Stimulated activated naive B cell treated with anti-CD40 and anti-IgM and Interleukin-4, amounts not matched to agents 10 μg/mL and 1 μg/mL and 100 μg/mL, for 72 hours (primary cell): ENCODE measurements at places on chromosomes 16 and 17.

DNA sequence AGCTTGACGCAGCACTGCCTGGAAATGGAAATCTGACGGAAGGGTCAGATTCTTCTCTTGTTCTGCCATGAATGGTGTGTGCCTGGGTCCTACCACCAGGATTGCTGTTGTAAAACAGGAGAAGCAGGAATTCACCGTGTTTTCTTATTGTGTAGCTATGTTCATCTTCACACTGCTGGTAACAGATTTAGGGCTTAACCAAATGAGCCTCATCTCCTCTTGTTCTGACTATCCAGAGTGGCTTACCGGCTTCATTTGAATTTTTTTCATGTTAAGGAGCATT, 97.3 kb upstream of the CHMP6 start:
- DNase-seq: no peak

GRCh38 chr16:22782314-22782713, 31.6 kb upstream of the HS3ST2 start:
- no peak for DNase-seq

GRCh38 chr17:7716901-7717755, at the start of gene DNAH2:
Gene DNAH2 (plus strand): TSS chr17:7717744. CDS start chr17:7719735, 1,991 bp downstream.
- DNase-seq: peak; percentile 56

GRCh38 chr17:62140836-62141235, 75.8 kb upstream of the MED13 start:
- no peak for DNase-seq

GRCh38 chr16:57422026-57422944, 17.7 kb downstream of the CCL17 start:
- no peak for DNase-seq

- no peak for DNase-seq
Observed at GRCh38 chr17:19996502-19996901, 12.7 kb upstream of the SPECC1 start.

DNA sequence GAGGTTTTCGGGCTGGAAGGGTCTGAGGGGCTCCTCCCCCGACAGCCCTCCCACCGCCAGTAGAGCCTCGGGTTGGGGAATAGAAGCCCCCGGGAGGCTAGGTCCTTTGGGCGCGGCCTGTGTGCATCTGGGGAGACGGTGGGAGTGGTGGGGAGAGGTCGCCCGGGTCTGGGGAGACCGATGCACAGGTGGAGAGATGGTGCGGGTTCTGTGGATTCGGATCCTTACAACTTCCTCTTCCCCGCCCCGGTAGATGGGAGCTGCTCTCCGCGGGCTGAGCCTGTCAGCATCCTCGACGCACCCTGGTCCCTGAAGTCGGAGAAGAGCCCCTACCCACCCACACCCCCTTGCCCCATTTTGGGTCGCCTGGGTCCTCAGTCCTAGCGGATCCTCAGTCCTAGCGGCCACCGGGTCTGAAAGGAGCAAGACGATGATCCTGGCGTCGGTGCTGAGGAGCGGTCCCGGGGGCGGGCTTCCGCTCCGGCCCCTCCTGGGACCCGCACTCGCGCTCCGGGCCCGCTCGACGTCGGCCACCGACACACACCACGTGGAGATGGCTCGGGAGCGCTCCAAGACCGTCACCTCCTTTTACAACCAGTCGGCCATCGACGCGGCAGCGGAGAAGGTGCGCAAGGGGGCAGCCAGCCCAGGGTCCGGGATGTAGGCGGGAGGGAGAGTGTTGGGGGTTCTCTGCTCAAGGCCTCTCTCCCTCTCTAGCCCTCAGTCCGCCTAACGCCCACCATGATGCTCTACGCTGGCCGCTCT, 790 bp downstream of the BCKDK start:
- no peak for DNase-seq

DNA sequence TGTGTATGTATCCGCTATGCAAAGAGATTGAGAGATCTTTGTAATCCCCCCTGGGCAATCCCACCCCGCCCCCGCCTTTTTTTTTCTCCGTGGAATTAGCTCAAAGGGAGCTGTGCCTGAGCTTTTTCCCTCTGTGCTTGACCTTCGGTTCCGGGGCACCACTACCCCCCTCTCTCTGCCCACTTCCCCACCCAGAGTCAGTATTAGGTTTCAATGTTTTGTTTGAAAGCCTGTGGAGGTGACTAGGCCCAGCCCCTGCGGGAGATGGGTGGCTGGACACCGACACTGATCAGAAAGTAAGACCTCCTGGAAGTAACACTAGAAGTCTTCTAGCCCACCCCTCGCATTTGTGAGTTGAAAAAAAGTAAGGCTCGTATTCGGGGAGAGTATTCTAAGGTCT, 7.0 kb downstream of the CBLN1 start:
- DNase-seq: no peak

DNA sequence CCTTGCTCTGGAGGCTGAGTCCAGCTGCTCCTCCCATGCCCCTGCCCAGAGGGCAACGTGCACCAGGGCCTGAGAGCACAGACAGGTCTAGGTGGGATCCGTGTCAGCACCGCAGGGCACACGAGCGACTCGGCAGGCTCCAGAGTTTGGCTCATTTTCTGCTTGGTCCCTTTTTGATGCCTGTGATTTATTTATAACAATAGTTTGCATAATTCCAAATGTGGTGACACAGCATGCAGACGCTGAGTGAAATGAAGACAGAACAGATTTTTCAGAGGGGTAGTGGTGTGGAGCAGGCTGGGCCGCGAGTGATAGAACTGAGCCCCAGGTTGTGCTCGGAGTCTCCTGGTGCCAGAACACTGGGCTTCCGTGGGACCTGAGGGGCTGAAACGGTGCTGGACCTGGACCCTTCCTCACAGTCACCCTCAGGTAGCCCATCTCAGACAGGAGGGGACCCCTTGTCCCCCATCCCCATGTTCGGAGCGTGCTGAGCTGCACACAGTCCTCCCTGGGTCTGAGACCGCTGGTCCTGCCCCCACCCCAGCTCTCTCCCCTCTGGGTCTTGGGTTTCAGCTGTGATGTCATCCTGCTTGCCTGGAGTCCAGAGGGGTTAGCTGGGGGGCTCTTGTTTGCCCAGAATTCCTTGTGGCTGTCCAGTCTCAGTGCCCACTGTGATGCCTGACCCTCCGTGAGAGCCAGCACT, 95.9 kb downstream of the METRNL start:
- no peak for DNase-seq

GRCh38 chr16:6947291-6947690, 385.4 kb upstream of the RBFOX1 start:
- DNase-seq: no peak

- no peak for DNase-seq
Observed at GRCh38 chr16:49400611-49401010, 27.0 kb downstream of the C16orf78 start.

DNA sequence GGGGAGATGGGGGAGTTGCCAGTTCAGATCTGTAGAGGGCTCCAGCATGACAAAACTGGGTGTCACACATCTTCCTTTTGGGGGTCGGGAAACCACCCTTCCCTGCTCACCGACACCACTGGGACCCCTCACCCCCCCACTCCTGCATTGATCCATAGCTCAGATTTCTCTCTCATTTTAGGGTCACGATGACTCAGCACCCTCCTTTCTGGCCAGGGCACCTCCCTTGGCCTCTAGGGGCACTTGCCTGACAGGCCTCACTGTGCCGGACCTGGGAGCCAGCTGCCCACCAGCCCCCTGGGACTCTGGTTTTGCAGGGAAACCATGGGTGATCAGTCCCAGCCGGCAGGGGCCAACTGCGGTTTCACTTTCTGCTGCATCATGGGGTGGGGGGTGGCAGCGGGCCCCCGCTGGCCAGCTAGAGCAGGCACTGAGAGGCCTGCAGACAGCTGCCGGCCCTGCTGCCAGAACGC, 239.4 kb downstream of the MRTFB start:
- DNase-seq: peak; percentile 62

GRCh38 chr16:56999409-57000270, 10.3 kb downstream of the NLRC5 start:
- DNase-seq: peak; percentile 23

GRCh38 chr16:25027781-25028180, 12.6 kb upstream of the ARHGAP17 start:
- no peak for DNase-seq

DNA sequence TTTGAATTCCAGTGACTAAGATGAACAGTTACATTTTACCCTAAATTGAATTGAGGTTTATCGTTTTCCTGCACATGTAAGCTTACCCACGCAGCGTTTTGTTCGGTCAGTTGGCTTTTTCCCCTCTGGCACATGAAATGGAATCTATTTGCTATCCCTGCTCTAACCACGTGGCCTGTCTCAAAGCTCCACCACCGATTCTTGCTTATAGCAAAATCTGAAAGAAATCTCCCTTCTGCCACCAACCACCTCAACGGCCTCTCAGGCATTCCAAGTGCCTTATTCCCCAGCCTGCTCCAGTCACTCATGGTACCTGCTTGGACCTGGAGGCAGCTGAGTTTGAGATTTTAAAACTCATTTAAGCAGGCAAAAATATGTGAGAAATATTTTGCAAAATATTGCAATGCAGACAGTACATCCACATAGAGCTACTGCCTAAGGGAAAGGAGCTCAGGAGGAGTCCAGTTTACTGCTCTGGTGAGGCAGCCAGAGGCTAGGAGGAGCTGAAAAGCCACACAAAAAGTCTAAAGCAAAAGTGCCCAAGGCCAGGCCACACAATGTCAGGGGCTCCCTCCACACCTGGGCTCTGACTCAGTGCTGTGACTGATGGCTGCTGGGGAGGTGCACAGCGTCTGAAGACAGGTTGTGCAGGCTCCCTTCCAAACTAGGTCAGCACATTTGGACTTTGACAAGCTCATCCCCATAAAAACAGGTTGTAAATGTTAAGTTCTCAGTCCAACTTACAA, 26.4 kb downstream of the ARHGAP17 start:
- DNase-seq: no peak

GRCh38 chr16:24969071-24969470, 46.1 kb downstream of the ARHGAP17 start:
- DNase-seq: no peak

- DNase-seq: no peak
Observed at GRCh38 chr16:30352488-30353401, 2.4 kb downstream of the CD2BP2 start.

GRCh38 chr17:65823713-65824112, 262.3 kb upstream of the AXIN2 start:
- DNase-seq: no peak

- DNase-seq: no peak
Observed at GRCh38 chr17:5544115-5544514, 40.2 kb downstream of the NLRP1 start.

DNA sequence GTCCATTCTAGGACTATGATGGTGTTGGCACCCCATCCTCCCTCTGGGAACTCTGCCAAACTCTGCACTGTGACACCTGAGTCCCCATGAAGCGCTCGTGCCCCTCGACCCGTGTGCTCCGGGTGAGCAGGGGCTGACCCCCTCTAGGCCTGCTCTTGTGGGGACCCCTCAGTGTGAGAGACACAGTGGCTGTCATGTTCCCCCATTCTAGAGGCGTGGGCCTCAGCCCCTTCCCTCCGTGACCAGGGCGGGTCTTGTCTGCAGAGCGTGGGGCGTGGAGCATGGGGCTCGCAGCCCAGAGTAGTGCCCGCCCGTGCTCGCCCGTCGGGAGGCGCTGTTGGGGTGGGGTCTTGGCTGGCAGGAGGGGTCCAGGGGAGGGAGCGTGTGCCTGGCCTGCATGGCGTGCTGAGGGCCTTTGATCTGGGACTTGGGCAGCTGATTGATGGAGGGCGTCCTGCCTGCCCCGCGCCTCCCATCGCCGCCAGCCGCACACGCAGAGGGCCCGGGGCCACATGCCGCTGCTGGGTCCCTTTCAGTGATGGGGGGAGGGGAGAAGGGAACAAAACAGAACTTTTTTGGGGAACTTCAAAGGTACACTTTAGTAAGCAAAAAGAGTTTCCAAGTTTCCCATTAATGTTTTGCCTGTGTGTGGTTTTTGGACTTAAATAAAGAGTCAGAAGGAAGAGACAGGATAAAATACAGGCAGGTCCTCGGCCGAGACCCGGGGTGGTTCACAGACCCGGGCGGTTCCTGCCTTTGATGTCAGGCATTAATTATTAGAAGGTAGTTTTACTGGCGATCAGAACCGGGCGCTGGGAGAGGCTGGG, 22.5 kb downstream of the CENPX start:
- no peak for DNase-seq

DNA sequence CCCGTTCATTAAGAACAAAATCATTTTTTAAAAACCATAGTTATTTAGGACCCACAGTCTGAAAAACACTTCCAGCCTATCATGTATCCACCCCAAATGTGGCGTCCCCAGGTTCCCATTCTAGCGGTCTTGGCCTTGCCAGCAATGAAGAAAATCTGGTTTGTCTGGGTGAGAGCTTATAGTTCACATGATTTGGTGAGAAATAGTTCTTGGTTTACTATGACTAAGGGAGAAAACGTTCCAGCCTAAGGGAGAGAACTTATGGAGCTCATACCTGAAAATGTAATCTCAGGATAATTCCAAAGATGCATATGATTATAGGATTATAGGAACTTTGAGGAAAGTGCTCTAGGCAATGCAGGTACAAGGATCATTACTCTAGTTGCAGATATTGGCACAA, 4.8 kb downstream of the MARVELD3 start:
- DNase-seq: no peak

DNA sequence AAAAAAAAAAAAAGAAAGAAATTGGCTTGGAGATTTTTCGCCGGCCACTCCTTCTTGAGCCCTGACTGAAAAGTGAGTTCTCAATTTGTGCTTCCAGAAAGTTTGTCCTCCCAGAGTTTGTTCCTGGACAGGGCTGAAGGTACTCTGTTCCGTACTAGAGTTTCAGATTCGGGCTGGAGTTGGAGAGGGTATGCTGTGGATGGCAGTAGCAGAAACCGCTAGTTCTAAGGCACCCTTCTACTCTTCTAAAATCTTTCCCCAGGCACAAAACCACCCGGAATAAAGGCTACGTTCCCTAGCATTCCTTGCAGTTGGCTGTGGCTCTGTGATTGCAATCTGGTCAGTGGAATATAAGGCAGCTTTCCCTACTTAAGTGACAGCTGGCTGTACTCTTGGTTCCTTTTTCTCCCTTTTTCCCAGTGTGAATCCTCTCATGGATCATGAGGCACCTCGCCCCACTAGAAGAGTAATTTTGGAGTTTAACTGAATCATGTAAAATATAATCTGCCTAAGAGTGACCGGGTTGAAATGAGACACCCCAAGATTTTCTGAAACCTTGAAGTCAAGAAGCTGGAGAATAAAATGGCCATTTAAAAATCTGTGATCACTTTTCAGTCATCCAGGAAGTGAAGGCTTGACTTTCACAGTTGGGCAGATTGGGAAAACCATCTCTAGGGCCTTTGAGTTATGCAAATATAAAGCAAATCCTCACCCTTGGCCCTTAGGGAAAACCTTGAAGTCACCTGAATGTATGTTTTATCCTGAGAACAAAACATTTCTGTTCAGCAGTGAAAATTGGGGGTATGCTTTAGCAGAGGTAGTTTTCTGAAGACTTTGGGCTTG, 901 bp upstream of the HEATR6 start:
- DNase-seq: no peak
